ENCODE measurements at places on chromosomes 5 and 9.

DNA sequence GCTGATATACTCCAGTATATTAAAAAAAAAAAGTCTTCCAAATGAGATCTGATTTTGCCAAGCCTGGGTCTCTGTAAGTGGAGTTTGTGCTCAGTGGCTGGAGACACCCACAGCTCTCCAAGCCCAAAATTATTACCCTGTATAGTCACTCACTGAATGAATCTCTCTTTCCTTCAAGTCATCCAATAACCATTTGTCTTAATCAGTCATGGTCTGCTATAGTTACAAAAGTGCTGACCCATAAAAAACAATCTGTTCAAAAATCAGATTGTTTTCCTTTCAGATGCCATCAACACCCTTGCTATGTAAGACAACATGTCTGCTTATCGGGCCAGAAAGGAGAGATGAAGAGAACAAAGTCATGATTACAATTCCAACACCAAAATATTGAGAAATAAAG lies 159.4 kb upstream of the FST start:
- no peak for DNase-seq

DNA sequence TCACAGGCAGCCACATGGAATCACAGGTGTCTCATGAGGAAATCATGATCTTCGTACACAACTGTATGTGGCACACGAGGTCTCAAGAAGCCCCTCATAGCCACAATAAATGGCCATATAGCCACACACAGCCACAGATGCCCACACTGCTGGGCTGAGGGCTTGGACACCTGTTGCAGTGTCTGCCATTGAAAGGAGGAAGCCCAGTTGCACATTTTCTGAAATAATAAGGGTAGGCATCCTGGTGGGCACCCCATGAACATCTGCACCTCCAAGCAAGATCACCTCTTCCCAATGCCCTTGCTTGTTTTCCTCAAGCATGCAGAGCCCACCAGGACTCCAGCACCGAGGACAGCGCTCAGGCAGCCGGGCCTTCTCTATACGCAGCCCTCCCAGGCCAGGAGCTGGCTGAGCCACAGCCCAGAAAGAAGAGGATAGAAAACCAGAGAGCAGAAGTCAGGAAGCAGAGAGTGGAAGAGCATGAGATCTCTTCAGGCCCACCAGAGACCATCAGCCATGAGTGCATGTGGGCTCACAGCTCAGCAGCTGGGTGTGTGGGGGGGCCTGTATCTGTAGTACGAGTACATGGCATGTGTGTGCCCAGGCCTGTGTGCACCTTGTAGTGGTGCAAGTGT lies 1.0 kb upstream of the ACSL6 start:
- DNase-seq: peak; percentile 26

DNA sequence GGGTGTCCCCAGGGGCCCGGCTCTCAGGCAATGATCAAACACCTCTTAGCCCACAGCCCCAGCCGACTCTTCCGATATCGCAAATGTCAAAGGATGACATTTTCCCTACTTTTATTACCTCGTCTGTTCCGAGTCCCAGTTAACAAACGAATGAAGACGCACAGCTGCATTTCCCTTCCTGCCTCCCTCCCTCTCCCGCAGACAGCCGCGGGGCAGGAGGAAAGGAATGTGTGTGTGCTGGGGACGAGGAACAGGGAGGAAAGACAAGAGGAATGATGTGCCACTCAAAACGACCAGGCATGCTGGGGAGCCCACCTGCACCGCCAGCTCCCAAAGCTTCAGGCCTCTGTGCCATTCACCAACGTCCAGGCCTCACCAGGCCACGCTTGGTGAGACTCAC lies 125.9 kb upstream of the SARDH start:
- no peak for DNase-seq

DNA sequence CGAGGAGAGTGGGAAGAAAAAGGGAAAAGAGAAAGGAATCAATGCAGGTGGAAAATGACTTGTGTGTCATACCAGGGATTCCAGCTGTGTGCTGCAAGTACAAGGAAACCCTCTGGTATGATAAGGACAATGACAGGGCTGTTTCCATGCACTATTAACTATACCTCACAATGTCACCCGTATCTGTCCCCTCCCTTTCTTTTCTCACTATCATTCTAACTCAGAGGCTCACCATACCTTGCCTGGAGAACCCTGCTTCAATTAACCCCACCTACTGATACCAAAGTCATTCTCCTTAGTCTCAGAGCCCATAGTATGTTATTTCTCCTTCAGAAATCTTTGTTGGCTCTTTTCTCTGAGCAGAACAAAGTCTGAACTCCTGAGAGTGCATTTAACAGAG lies 236.2 kb upstream of the NREP start:
- DNase-seq: no peak

DNA sequence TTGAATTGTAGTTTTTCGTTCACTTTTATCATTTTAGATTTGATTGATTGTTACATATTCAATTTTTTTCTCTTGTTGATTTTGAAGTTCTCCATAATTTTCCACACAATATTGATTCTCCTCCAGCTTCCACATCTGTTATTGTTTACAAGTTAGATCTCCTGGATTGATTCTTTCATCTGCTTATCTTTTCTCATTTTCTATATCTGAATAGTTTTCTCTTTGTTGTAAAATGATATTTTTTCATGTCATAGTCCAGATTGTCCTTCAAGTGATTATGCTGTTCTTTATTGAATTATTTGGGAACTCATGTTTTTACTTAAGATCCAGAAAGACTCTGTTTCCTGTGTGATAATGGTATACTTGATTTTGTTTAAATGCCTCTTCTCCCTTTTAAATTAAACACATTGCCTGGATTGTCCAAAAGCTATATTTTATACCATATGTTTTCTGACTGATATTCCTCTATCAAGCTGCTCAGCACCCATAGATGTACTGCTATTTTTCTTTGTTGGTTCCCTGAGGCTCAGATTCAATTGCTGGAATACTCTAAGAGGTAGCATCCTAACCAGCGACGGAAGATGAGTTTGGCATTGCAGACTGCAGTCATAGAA lies 206.6 kb upstream of the PRR16 start:
- no peak for DNase-seq

DNA sequence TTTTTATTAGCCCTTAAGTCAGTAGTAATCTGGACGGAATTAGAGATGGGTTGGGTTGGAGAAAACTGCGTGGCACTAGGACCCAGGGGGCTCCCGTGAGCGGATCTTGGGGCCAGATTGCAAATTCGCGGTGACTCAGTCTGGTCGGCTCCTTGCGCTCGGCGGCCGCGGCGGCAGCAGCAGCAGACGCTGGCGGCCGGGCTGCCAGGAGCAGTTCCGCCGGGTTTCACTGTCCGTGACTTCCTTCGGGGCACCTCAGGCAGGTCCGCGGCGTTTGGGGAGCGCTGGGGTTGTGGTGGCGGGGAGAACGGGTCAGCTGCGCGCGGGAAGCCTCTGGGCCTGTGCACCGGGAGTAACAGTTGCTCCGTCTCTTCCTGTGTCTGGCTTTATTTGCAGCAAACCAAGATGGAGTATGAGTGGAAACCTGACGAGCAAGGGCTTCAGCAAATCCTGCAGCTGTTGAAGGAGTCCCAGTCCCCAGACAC lies 31.6 kb downstream of the TNPO1 start:
- DNase-seq: peak; percentile 93

GRCh38 chr5:59491945-59492344 lies 401.6 kb downstream of the PDE4D start:
- DNase-seq: no peak

DNA sequence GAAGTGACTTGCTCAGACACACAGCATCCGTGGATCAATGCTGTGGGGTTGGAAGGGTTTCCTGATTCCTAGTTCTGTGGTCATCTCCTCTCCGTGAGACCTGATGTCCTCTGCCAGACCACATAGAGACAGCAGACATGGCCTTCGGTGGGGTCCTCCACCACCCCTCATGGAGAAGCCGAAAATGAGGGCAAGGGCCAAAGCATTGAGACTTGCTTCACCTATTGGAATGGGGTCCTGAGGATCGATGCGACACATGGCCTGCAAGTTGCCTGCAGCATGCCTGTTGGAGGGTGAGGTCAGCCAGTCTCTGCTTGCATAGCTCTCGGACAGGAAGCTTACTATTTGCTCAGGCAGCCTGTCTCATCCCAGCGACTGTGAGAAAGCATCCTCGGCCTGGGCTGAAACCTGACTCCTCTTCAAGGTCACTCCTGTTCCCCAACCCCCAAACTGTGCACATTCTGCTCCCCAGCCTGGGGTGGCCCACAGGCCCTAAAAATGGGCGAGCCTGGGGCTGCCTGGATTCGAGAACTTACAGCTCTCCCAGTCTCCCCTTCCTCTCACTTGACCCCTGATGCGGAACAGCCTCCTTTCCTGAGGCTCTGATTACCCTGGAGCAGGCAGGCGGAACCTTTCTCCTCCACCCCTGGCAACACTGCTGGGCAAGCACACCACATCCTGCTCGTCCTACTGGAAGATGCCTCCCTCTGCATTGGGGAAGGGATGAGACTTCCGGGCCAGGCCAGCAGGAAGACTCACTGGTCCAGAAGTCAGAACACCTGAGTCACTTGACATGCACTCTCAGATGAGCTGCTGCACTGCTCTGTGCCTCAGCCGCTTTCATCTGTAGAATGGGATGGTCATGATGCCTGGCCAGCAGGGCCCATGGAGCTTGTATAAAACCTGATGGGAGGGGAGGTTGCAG lies 186.9 kb downstream of the RGS3 start:
- DNase-seq: peak; percentile 63

DNA sequence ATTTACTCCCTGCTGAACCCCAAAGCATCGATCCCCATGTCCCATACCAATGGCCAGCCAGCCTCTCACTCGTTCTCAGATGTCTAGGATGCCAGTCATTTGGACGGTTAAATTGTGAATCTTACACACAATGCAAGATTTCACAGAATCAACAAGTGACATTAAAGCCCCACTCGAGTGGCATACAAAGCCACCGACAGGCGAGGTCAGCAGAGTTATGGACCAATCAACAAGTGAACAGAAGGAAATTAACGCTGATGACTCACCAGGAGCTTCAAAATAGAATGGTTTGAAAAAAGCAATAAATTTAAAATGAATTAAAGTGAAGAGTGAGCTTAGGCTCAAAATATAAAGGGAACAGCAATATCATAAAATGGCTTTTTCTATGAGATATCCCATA lies 8.2 kb upstream of the RUFY1 start:
- no peak for DNase-seq

DNA sequence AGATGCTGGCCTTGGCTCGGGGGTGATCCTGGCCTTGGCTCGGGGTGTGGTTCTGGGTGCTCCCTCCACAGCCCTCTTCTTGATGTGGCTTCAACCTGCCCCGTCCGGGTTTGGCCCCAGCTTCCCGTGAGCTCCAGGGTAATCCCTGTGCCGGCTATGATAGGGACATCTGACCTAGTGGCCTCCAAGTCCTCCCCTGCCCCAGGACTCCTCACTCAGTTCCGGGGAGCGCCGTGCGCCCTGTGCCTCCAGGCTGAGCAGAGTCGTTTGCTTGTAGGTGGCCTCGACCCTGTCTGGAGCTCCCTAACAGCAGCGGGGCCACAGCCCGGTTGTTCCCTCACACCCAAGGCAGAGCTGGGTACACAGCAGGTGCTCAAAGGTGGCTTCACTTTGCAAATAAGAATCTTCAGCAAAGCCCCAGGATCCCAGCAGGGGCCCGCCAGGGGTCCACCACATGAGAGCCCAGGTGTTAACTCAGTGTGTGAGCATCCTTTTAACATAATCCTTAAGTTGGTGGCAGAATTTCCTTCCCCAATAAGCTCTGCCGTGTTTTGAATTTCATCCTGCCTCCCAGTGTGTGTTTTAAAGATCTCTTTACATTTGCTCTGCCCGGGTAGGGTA lies 32.3 kb upstream of the CEP72 start:
- no peak for DNase-seq

- DNase-seq: no peak
Observed at GRCh38 chr5:78908173-78909061, 76.7 kb downstream of the ARSB start.

DNA sequence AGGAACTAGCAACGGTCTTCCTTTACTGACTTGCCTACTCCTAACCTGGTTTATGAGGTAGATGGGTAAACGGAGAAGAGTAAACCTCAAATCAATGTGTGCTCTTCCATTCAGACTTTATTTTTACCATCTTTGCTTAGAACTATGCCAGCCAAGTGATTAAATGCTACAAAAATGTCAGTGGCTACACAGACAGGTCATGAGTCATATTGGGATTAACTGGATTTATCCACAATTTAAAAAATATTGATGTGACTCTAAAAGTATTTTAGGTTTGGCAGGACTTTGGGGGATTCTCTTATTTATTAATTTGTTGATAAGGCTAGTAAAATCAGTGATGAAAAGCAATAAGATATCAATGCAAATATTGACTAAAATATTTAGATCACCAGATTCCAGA lies 275.0 kb downstream of the PLK2 start:
- DNase-seq: peak; percentile 67

GRCh38 chr9:21741151-21741550 lies 61.3 kb upstream of the MTAP start:
- DNase-seq: no peak

- peak; percentile 43 for DNase-seq
Observed at GRCh38 chr5:54363669-54364068, 53.3 kb upstream of the ARL15 start.

GRCh38 chr9:35042891-35043545 lies 29.4 kb downstream of the VCP start:
- DNase-seq: no peak

DNA sequence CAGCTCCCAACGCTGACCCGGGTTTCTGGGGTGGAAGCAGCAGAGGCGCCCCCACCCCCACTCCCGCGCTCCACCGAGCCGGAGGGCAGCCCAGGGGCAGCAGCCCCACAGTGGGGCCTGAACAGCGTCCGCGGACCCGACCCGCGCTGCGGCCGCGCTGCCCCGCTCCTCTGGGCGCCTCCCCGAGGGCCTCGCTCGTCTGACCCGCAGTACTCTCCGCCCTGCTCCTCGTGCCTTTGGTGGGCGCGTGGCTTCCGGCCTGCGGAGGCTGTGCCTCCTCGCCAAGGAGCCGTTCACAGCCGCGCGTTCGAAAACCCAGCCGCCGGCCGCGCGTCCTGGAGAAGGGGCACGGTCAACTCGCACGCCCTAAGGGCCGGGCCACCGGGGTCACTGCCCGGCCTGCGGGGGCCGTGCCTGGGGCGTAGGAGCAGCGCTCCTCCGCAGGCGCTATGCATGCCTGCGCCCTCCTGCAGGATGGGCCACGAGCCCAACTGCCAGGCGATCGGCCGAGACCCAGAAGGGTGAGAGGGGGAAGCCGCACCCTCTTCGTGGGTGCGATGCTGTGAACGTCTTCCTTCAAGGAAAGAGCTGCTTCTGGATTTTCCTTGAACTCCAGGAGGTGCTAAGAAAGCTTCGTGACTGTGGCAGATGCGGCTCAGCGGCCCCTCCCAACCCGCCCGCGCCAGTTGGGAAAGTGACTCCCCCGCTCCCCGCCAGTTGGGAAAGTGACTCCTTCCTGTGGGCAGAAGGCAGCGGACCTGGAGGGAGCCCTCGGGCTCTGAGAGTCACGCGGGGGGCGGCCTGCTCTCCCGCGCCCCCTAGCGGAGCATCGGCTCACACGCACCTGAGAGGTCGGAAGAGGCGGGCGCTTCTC lies 82.7 kb downstream of the HSD17B3 start:
- DNase-seq: peak; percentile 33

- no peak for DNase-seq
Observed at GRCh38 chr5:103446813-103447212, 115.8 kb downstream of the NUDT12 start.

GRCh38 chr5:170791325-170791954 lies 7.9 kb downstream of the GABRP start:
- peak; percentile 18 for DNase-seq

- DNase-seq: no peak
Observed at GRCh38 chr5:133996683-133997252, 8.0 kb downstream of the VDAC1 start.

Measured in NCI-H226 (cell line).